ENCODE measurements at places on chromosomes 1 and 21. TPM values are rescaled to one million over a fixed set of nuclear protein-coding genes. Genes with fewer than 3 reads are reported as not detected.

- DNase-seq = no peak
Observed at GRCh38 chr1:6263716-6264115, 2.8 kb upstream of the GPR153 start.

DNA sequence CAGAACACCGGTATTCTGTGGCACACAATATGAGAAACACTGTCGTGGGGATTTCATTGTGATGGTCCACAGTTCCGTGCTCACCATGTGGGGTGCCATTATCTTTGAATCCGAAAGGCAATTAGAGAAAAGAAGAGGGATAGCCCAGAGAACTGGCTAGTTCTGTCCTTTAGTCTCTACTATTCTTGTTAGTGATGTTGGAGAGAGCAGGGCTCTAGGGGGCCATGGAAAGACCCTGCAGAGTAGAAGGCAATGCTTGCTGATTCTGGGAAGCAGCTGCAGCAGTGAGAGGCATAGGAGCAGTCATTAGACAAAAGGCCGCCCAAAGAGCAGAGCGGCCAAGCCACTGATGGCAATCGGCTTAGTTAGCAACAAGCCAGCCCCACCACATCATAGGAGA, 146.3 kb downstream of the TSEN15 start:
- DNase-seq = no peak

DNA sequence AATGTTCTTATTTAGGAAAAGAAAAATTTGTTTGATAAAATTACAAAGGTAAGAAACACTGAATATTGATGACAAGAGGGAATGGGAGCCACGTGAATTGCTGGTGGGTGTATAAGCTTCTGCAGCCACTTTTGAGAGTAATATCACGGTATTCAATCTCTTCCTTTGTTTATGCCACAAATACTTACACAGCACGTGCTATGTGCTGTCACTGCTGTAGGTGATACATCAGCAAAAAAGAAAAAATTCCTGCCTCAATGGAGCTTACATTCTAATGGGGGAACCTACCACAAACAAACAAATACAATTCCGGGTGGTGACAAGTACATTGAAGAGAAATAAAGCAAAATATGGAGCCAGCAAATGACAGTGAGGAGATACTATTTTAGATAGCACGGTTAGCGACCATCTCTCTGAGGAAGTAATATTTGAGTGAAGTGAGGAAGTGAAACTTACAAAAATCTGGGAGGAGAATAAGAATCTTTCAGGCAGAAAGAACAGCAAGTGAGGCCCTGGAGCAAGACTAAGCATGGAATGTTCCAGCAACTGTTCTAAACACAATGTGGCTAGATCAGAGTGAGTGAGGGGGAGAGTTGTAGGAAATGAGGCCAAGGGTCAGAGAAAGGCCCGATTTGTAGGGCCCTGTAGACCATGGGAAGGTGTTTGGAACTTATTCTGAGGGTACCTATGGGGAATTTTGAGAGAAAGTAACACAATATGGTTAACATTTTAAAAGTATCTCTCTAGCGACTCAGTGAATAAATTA, 2.6 kb upstream of the FCRLB start:
- DNase-seq = no peak

DNA sequence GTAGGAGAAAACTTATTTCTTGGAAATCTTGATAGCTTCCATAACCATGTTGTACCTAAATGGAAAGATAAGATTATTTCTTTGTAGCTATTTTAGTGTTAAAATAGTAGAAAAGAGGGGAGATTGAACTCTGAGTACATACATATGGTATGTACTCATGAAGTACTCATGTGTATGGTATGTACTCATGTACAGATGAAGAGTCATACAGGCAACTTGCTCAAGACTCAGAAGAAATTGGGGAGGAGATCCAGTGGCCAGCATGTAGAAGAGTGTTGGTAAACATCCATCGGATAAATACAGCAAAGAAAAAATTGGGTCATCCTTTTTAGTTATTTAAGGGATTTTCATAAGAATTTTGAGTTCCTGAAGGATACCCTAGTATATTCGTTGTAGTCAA, 29.0 kb downstream of the MDM4 start:
- DNase-seq = no peak

Gene PGLYRP3
- not detected for polyA plus RNA-seq

Gene TCHH
- not detected for polyA plus RNA-seq

Gene KLHDC9
- polyA plus RNA-seq = 3.9 TPM

Measured in BJ (cell line).